NCI-H510A (cell line): ENCODE measurements at places on chromosomes 5 and 9.

- no peak for DNase-seq
These were observed 139.6 kb downstream of the MTX3 start for GRCh38 chr5:79851391-79851863.

DNA sequence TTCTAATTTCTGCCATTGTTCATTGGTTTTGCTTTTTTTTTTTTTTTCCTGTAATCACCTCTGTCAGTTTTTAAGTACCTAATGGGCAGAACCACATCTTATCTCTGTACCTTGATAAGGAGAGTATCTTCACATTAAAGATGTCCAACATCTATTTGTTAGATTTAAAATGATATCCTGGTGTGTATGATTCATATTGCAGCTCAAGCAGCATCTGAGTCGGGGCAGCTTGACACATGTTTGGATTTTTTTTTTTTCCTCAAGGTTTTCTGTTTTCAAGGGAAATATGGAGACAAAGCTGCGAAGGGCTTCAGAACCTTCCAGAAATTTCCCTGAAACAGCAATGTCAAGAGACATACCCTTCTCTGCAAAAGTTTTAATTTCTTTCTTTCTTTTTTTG lies 164.7 kb downstream of the DOCK2 start:
- DNase-seq = no peak

GRCh38 chr9:73183917-73184861 lies 32.5 kb downstream of the ANXA1 start:
- no peak for DNase-seq

DNA sequence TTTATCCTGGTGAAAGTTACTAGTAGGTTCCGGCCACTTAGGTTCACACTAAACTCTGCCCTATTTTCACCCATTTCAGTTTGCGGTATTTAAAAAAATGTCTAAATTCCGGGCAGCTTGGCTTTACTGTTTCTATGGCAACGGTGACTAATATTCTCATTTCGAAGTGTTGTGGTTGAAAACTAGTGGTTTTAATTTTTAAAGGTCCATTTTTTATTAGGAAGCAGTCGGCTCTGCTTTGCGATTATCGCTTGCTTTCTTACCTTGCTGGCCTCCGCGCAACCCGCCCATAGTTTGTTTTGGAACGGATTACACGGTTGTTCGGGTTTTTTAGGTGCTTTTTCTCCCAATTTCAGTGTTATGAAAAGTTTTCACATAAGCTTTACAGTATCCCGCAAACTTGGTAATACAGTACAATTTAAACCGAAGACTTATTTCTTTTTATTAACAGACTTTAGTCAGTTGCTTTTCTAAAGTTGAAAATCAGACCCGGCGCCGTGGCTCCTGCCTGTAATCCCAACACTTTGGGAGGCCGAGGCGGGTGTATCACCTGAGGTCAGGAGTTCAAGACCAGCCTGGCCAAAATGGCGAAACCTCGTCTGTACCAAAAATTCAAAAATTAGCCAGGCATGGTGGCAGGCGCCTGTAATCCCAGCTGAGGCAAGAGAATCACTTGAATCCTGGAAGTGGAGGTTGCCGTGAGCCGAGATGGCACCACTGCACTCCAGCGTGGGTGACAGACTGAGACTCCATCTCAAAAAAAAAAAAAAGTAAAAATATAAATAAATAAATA lies 1.6 kb downstream of the KDM4C start:
- DNase-seq = no peak

GRCh38 chr5:146363161-146363874 lies 24.7 kb downstream of the POU4F3 start:
- no peak for DNase-seq

DNA sequence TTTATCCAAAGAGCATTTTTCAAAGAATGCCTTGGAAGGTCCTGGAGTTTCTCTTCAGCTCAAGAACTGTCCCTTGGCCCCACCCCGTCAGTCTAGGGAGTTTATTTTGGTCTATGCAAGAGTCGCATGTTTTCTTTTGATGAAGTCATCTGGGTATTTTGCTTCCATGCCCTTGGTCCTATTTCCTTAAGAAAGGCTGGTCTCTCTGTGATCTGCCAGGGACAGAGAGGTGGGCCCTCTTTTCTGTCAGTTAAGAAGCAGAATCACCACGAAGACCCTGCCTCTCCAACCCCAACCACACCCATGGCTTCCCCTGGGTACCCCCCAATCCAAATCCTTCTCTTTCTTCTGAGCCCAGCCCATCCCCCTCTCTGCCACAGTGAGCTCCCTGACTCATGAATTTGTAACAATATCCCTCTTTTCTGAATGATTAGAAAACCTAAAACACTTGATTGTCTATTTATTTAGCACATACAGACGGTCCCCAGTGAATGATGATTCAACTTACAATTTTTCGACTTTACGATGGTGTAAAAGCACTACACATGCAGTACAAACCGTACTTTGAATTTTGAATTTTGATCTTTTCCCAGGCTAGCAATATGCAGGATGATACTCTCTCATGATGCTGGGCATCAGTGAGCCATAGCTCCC lies 163.5 kb upstream of the ADRA1B start:
- DNase-seq = no peak
